Hematopoietic multipotent progenitor cell (in vitro differentiated cells): ENCODE measurements at places on chromosomes 13 and 19. TPM values are rescaled to one million over a fixed set of nuclear protein-coding genes. Genes with fewer than 3 reads are reported as not detected.

The RASAL3 gene
- 66.8 TPM for total RNA-seq

The LRRC63 gene
- 1.9 TPM for total RNA-seq

The GIPR gene
- under 0.01 TPM for total RNA-seq

The KLC3 gene
- total RNA-seq, result under 0.01 TPM

The UNC13A gene
- under 0.01 TPM for total RNA-seq

The CYP4F12 gene
- 0.27 TPM for total RNA-seq

The KIR2DL1 gene
- total RNA-seq, result not detected

The NCAN gene
- total RNA-seq, result not detected

The HTR2A gene
- total RNA-seq, result under 0.01 TPM

The CPB2 gene
- not detected for total RNA-seq

The XPO4 gene
- 10.5 TPM for total RNA-seq

The ZNF836 gene
- 5.4 TPM for total RNA-seq

The RFPL4AL1 gene
- total RNA-seq, result not detected

The ANKRD27 gene
- total RNA-seq, result 57.1 TPM
